ENCODE measurements at places on chromosomes 11 and 22.

GRCh38 chr22:42459287-42460063 is 27.3 kb upstream of the NFAM1 start:
- no peak for DNase-seq

DNA sequence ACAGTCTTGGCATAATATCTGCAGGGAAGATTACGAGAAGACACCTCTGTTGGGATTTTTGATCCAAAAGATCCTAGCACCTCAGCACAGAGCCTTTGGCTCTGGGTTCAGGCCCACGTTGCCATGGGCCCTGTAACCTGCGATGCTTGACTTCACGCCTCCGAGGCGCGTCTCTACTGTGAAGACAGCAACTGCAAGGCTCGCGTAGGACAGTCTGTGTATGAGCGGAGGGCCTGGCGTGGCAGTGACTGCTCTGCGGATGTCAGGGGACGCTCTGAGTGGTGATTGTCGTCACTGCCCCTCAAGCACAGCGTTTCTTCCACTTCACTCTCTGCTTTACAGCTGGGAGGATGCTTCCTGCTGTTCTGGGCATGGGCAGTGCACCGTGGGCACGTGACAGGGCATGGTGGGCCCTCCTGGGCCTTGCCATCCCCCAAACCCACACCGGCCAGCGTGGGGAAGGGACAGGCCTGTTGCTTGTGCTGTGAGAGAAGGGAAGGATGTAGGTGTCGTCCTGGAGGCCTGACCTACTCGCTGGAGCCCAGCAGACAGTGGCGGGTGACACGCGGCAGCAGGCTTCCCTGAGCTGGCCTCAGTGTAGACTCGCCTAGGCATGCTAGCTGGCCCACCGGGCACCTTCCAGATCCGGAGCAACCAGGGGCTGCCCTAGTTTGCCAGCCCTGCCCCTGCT is 26.5 kb downstream of the GLB1L2 start:
- DNase-seq = no peak

DNA sequence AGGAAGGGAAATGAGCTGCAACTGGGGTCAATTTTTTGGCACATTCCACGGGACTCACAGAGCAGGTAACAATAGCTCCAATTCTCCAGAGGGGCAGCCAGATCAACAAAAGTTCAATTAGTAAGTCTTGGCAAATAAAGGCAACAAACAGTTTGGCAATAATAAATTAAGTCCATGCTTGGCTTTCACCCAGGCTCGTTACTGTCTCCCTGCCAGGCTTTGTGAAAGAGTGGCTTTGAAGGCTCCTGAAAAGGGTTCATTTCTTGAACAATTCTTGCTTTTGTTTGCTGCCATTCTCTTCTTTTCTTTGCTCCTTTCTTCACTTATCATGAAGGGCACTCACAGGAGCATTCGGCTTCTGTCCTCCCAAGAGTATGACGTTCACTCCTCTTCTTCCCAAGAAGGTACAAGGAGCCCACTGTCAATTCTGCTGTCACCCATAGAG is 123.3 kb downstream of the APIP start:
- DNase-seq = no peak

- no peak for DNase-seq
These were observed 24.2 kb downstream of the MFNG start for GRCh38 chr22:37461961-37462360.

GRCh38 chr11:76783294-76783895 is at the start of gene TSKU:
Gene TSKU, plus strand, starts transcription at chr11:76783356. Its CDS starts 12,261 bp downstream, at chr11:76795617.
- DNase-seq = no peak

DNA sequence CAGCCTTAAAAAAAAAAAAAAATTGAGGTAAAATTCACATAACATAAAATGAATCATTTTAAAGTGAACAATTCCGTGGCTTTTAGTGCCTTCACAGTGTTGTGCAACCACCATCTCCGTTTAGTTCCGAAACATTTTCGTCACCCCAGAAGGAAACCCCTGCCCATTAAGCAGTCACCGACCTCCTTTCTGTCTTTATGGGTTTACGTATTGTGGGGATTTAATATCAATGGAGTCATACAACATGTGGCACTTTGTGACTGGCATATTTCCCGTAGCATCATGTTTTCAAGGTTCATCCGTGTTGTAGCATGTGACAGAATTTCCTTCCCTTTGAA is 65.5 kb downstream of the BCR start:
- DNase-seq = no peak

DNA sequence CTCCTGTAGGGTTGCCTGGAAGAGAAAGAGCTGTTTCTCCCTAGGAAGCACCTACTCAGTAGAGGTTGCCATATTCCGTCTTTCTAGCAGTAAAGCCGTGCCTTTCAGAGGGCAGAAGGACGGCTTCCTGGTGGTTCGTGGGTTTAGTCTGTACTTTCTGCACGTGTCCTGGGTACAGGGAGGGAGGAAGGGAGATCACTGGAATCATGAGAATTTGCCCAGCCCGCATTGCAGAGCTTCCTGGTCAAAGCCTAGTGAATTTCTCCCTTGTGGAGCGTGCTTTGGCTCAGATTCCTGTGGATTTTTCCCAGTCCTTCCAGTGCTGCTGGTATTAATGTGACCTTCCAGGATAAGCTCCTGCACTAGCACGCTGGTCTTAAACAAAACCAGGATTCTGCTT is 44.9 kb downstream of the GRAMD1B start:
- no peak for DNase-seq

DNA sequence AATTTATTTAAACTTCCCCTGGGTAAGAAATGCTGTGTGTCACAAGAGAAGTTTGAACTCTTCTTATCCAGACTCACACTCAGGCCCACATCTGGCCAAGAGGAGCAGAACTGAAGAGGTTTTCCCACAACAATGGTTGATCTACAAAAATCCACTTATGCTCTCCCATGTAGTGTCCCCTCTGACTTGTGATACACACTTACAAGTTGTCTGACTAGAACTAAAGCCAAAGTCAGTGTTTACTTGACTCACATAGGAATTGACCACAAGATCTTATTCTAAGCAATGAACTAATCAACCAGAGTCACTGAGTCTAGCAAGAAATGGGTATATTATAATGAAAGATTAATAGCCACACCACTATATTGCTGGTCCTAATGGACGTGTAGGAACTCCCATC is 133.0 kb downstream of the ATG16L2 start:
- DNase-seq = no peak

- DNase-seq = no peak
These were observed 24.7 kb downstream of the LUZP2 start for GRCh38 chr11:24521601-24522000.

- no peak for DNase-seq
These were observed 50.2 kb downstream of the GAB4 start for GRCh38 chr22:16957781-16958180.

GRCh38 chr22:45948081-45948648 is 28.8 kb downstream of the WNT7B start:
- no peak for DNase-seq

DNA sequence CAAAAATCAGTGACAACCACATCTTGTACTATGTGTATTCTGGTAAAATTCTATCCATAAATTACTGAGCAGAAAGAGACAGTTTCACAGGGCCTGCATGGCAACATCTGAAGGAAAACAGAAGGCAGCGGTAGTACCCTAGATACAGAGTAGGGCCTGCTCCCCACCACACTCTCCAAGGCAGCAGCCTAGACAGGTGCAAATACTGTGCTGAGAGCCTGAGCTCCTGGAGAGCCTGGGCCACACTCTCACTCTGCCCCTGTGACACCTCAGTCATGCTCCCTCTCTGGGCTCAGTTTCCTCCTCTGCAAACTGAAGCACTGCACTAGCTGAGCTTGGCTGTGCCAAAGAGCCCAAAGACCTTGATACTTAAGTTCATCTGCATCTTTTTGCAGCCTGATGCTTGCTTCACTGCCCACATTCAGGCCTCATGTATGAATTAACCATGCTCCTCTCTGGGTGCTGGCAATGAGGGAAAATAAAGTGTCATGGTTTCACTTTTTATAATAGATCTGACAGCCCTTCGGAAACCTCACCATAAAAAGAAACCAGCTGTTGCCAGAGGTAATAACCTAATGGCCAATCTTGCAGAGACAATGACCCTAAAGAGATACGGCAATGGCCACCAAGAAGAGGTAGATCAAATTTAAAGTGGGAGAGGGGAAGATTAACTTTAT is 104.7 kb downstream of the PLEKHA7 start:
- DNase-seq = no peak

DNA sequence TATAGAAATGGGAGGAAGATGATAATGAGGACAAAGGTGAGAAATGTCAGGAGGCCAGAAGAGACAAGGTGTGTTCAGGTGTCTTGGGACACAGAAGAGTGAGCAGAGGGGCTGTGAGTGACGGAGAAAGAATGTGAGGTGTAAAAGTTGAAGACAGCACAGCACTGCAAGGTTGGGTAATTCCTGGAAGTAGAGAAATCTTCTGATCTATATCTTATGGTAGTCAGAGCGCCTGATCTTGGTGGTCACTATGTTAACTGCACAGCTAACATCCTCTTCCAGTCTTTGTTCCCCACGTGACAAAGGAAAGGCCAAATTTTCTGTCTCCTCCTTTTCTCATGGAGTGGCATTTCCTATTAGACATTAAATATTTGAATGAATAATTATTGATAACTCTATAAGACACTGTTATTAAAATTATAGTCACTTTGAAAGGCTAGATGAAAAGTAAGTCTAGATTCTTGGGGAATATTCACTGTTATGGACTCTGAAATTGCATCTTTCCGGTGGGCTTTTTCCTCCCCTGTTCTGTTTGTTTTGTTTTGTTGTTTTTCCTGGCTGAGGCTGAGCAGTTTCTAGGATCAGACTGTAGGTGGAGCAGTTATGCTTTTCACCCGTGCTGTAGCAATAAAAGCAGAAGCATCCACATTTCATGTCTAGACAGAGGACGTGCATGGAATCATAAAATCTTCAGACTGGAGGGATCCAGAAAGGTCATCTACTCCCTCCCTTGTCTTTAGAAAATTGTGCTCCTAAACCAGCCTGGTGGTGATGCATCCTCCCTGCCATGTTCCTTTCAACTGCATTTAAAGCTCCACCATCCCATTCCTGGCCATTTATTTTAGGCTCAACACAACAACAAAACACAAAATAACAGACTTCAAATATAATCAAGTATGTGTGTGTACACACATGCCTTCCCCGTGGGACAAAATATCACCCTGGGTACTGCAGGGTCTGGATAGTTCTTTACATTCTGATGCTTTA is 26.6 kb downstream of the SC5D start:
- no peak for DNase-seq
